NCI-H526 treated with DMSO at 0.1 percent for 48 hours (cell line): ENCODE measurements at places on chromosomes 16 and 17.

- no peak for DNase-seq
Observed at GRCh38 chr16:3495176-3495575, at the start of gene C16orf90. TSS of gene C16orf90 (minus strand) at chr16:3495489. CDS start at chr16:3495421, 68 bp downstream.

DNA sequence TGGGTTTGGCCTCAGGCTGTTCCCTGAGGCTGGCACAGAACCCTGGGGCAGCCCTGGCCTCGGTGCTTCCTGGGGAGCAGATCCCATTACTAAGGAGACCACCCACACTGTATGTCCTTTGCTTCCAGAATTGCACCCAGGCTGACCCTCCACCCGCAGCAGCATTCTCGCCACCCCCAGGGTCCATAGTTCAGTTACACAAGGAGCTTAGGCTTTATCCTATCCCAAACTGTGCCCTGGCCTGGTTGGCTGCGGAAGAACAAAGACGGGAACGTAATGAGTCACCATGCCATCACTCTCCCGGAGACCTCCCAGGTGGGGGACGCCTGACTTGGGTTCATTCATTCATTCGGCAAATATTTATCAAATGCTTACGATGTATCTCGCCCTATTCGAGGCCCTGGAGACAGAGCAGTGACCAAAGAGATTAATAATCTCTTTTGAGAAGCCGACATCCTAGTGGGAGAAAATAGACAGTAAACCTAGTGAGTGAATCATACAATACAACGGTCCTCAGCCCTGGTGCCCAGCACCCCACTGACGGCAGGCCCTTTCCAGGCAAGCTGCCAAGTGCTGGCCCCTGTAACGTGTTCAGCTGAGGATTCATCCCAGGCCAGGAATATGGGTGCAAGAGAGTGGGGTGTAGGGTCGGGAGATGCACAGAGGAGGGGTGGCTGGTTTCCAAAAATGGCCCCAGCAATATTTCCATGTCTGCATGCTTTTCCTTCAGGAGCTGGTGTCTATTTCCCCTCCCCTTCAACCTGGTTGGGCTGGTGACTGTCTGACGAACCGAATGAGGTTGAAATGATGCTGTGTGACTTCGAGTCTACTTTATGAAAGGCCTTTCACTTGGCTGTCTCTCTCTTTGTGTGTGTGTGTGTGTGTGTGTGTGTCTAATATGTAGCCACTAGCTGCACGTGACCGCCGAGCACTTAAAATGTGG, 134.2 kb downstream of the MGAT5B start:
- no peak for DNase-seq

DNA sequence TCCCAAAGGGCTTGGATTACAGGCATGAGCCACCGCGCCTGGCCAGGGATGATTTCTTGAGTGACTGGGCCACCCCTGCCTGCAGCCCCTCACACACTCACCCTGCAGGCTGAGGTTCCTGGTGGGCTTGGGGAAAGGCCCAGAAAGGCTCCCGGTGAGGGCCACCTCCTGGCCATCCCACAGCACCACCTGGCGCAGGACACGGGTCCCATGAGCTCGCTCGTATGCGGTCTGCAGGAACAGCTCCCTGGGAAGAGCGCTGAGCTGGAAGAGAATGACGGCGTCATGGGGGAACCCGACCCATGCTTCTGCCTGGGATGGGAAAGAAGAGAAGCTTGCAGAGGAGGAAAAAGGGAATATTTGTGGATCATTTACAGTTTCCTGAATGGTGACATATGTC, 59.3 kb downstream of the RMI2 start:
- DNase-seq: no peak

GRCh38 chr17:49997301-49997650, 2.3 kb upstream of the DLX3 start:
- no peak for DNase-seq

DNA sequence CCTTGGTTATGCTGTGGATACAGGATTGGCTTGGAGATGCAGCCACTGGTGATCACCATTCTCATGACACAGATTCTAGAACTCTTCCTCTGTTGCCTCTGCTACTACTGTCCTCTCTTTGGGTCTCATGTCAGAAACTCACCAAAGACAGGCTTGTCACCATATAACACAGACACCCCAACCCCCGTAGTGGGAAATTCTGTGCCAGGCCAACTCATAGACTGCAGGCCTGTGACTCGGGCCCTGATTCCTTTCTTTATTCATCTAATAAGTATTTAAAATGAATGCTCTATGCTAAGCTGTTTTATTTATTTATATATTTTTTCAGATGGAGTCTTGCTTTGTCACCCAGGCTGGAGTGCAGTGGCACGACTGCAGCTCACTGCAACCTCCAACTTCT, 9.5 kb downstream of the CYB5D2 start:
- no peak for DNase-seq
